Activated CD4-positive, alpha-beta T cell treated with anti-CD3 and anti-CD28 coated beads for 4 hours (primary cell): ENCODE measurements at places on chromosomes 3 and 15.
A peak's percentile ranks its signal among the peaks of the same experiment; 100 is the strongest.

DNA sequence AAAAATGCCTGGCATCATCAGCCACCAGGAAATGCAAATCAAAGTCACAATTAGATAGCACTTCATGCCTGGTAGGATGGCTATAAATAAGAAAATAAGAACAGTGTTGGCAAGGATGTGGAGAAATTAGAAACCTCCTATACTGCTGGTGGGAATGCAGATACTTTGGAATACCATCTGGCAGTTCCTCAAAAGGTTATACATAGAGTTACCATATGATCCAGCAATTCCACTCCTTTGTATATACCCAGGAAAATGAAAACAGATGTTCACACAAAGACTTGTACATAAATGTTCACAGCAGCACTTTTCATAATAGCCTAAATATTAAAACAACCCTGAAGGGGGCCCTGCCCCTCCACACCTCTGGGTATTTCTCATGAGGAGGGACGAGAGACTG, 13.7 kb downstream of the ACSBG1 start:
- no peak for DNase-seq

DNA sequence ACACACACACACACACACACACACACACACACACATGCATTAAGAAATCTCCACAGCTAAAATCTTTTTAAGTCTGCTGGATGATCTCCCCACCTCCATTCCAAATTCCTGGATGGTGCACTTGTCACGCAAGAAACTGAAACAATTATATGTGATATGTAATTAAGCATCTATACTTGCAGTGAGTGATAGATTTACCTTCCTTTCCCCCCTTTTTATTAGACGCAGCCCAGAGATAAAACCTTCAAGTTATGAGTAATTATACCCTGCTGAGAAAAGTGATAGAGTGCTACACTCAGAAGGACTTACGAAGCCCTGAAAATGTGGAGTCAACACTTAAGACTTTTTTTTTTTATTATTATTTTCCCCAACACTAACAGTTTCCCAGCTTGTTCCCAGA, 255.2 kb downstream of the LSAMP start:
- DNase-seq = no peak

DNA sequence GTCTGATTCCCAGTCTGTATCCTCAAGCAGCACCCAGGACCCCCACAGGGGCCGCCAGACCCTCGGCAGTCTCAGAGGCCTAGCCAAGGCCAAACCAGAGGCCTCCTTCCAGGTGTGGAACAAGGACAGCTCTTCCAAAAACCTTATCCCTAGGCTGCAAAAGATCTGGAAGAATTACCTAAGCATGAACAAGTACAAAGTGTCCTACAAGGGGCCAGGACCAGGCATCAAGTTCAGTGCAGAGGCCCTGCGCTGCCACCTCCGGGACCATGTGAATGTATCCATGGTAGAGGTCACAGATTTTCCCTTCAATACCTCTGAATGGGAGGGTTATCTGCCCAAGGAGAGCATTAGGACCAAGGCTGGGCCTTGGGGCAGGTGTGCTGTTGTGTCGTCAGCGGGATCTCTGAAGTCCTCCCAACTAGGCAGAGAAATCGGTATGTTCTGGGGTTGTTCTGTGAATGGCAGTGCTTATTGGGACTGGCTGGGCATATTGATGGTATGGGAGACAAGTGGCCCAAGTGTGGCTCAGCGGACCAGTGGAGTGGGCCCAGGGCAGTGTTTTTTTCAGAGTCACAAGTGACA, 96.3 kb downstream of the RPL39L start:
- no peak for DNase-seq

DNA sequence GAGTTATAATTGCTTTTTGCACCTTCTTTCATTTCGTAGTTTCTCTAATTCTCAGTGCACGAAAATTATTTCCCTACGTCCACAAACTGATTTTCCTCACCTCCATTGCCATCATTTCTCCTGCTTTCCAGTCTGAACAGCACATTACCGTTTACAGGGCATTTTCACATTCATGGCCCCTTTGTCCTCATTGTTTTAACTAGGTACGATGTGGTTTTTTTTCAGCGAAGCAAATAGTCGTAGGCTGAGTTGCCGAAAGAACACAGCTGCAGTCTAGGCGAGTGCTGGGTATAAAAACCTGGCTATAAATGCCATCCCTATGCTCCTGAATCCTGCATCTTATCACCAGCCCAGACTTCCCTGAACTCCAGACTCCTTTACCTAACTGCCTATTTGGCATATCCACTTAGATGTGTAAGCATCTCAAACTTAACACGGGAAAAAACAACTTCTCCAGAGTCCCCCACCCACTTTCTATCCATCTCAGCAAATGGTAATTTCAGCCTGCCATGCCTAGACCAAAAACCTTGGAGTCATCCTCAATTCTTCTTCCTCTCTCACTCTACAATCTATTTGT, 691 bp upstream of the FSIP1 start:
- no peak for DNase-seq

- DNase-seq = no peak
Observed at GRCh38 chr15:71411538-71412482, 296.5 kb downstream of the THSD4 start.

GRCh38 chr3:36804295-36805055, 40.1 kb upstream of the DCLK3 start:
- no peak for DNase-seq

GRCh38 chr3:27578032-27578431, 93.8 kb upstream of the SLC4A7 start:
- DNase-seq = no peak

- no peak for DNase-seq
Observed at GRCh38 chr15:98581715-98582114, 66.6 kb upstream of the IGF1R start.

DNA sequence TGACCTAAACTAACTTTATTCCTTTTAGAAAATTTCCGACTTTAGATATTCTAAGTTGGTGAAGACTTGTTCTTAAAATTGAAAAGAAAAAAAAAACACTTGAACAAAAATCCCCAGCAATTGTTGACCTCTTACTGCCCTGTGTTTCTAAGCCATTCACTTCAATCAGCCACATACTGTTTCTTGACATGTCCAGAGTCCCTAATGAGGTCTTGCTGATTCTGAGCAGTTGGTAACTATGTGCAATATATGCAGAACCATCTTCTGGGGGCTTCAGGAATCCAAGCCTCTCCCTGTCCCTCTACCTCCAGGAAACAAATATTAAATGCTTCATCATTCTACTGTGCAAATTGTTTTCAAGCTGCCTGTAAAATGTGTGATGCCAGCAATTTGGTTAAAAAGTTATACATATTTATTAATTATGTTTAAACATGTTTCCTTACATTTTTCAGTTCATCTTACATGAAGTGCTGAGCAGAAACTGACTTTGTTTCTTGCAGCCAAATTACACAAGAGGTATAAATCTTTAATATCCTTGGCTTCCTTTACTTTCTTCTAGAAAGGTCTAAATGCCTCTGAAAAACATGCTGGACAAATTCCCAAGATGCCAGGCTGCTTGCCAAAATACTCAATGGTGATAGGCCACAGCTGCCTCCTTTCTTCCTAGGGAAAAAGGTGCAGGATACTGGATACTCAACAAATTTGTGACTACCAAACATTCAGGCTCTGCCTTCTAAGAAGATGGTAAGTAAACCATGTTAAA, 19.8 kb upstream of the GYG1 start:
- DNase-seq = no peak

GRCh38 chr3:155809181-155809580, 3.1 kb upstream of the C3orf33 start:
- DNase-seq = no peak

DNA sequence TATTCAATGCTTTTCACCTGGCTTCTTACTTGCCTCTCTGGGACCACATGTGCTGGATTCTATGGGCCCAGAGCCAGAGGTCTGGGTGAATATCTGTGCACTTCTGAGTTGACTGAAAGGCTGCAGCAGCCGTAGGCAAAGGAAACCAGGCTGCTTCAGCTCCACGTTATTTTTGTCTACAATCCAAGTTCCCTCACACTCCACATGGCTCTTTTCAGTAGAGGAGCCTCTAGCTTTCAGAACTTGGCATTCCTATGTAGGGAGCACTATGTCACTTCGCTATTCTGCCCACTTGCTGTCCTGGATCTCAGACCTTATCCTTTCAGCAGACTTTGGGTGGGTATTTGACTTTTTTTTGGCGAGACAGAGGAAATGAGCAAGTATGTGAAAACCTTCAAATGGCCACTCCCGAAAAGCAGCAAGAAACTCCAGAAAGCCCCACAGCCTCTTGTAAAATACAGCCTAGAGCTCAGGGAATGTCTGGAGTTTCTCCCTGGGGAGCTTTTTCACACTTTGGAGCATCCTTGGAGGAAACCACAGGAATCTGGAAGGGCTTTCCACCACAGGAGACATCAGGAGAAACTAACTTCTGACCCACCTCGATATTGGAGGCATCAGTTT, 80.9 kb downstream of the DUT start:
- DNase-seq = no peak

GRCh38 chr15:61017109-61017508, 212.0 kb downstream of the RORA start:
- DNase-seq = no peak

GRCh38 chr3:5190147-5190791, 2.8 kb downstream of the EDEM1 start:
- DNase-seq = peak; percentile 17

- DNase-seq = no peak
Observed at GRCh38 chr3:56914646-56915045, 112.9 kb upstream of the ARHGEF3 start.

GRCh38 chr3:149588909-149589308, 68.9 kb downstream of the WWTR1 start:
- no peak for DNase-seq

GRCh38 chr3:58874795-58875194, 175.0 kb downstream of the CFAP20DC start:
- no peak for DNase-seq

DNA sequence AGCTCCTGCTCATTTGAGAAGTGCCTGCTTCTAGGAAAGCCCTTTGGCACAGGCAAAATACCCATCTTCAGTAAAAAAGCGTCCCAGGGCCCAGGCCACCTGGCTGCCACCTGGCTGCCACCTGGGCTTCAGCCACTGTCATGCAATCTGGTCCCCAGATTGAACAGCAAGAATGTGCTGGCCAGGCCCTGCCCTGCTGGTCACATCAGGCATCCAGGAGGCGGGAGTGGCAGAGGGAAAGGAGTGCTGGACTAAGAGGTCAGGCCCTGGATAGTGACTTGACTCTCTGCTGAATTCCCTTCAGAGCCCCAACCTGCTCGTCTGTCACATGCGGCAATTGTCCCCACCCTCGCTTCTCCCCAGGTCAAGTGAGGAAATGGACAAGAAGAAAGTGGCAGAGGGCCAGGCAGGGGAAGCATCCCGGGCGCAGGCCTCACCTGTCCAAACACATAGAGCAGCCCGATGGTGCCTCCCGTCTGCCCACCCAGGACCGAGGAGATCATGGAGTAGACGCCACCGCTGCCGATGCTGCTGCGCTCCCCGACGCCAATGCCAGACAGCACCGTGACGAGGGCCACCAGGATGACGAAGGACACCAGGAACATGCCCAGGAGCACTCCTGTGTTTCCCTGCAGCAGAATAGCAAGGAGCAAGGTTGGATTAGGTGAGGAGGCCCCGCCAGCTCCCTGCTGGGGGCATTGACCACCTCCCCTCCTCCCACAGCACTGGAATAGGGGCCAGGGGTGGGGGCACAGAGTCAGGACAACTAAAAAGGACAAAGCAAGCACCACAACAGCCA, 25.5 kb downstream of the SLC12A8 start:
- DNase-seq = no peak

DNA sequence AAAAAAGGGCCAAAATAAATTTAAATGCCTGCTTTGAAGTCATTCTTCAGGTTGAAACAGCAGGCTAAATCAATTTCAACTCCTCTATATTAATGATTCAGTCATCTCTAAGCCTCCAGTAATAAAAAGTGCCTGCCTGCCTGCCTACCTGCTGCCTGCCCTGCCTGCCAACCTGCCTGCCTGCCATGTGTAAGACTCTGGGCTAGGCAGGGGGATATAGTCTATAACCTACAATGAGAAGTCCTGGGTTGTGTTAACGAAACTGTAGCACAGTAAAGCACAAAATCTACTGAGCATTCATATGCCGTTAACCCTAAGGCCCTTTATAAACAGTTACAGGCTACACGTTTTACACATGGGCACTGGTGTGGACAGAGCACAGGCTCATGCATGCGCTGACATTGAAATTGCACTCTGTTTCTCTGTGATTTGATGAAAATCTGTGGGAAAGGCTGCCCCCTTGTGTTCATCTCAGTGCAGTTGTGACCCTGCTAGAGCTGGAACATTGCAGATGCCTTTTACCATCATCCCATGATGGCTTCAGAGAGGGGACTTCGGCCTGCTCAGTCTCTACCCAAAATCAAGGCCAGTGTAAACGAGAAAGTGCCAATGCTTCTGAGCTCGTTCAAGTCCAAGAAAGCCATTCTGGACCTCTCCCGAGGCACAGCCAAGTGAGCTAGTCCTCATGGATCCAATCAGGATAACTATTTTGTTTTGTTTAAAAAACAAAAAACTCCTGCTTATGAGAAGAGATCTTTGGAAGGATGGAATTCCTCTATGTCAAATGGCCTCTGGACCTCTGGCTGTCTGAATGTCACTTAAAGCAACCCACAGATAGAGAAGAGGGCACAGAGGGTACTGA, 64.6 kb downstream of the EFL1 start:
- DNase-seq = peak; percentile 58

GRCh38 chr3:138817695-138818094, 17.0 kb downstream of the PIK3CB start:
- no peak for DNase-seq

DNA sequence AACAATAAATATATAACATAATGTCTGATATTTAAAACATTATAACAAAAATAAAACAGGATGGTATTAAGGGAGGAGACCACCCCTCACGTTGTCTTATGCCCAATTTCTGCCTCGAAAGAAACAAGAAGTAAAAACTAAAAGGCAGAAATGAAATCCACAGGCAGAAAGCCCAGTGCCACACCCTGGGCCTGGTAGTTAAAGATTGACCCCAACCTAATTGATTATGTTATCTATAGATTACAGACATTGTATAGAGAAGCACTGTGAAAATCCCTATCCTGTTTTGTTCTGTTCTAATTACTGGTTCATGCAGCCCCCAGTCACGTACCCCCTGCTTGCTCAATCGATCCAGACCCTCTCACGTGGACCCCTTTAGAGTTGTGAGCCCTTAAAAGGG, 22.3 kb upstream of the ACP3 start:
- no peak for DNase-seq

DNA sequence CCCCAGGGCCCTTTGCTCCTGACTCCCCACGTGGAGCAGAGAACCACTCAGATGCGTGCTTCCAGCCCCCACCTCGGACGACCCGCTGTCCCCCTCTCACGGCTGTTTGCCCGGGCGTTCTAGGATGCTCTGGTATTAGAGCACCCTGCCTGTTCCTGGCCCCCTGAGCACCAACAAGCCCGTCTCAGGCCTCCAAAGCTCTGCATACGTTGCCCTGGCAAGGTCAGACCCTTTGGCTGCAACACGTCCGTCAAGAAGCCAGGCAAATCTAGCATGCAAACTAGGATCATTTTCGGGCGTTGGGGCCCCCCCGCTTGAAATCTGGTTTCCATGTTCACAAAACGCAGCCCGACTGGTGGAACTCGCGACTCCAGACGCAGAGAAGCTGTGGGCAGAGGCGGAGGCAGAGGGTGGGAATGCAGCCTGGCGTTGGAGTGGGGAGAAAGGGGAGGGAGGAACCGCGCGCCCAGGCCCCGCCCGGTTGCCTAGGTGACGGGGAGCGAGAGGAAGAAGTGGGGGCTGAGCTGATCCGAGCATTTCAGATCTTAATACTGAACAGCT, 86.2 kb upstream of the PIAS1 start:
- DNase-seq = no peak
